ENCODE measurements at places on chromosomes 3 and 15. TPM values are rescaled to one million over a fixed set of nuclear protein-coding genes. Genes with fewer than 3 reads are reported as not detected.

Gene SAXO2
- 6.2 TPM for total RNA-seq

Gene WDR53
- total RNA-seq = 6.8 TPM

Gene CTXN2
- total RNA-seq = not detected

Gene RGMA
- total RNA-seq = 2.5 TPM

Gene QTRT2
- 12.4 TPM for total RNA-seq

Gene CHRNA3
- not detected for total RNA-seq

Gene OR5K2
- not detected for total RNA-seq

Gene TUSC7
- total RNA-seq = not detected

Gene CIDEC
- total RNA-seq = not detected

Gene BTD
- total RNA-seq = 31.1 TPM

Gene SLC22A14
- total RNA-seq = 0.29 TPM

Gene TTLL13
- total RNA-seq = under 0.01 TPM

Gene ACKR4
- total RNA-seq = not detected

Data from osteoblast (primary cell).